Activated CD8-positive, alpha-beta T cell treated with anti-CD3 and anti-CD28 coated beads for 36 hours (primary cell): ENCODE measurements at places on chromosomes 1 and 21. TPM values are rescaled to one million over a fixed set of nuclear protein-coding genes. Genes with fewer than 3 reads are reported as not detected.

DNA sequence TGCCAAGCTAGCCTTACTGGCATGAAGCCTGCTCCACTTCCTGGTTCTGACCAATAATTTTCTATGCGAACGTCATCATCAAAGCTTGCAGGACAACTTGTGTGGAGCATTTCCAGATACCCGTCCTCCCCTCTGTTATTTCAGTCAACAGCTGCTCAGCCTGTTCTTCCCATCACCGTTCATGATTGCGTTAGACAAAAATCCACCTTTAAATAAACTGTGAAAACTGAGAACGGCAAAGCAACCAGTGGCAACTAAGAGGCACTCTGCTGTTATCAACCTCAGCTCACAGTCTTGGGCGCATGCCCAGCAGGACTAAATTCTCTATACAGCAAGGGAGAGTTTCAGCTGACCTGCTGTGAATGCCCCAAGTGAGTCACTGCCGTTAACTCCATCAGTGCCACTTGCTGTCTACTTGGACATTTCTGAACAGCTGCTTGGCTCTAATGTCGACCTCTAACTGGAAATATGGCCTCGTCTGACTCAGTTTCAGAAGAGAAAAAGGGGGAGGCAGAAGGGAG is 207.4 kb upstream of the RUNX1 start:
- DNase-seq: no peak
- no peak overlapping the region for H3K4me3 ChIP-seq
- H3K27ac ChIP-seq: no peak overlapping the region
- H3K27me3 ChIP-seq: peaks cover 5% of the 10 kb centered on the region
- peaks cover 9% of the 10 kb centered on the region for H3K4me1 ChIP-seq

The CNR2 gene
- total RNA-seq: 0.25 TPM

The ANGPTL1 gene
- total RNA-seq: not detected

GRCh38 chr1:197972406-197972805 is 55.2 kb downstream of the LHX9 start:
- H3K4me3 ChIP-seq: no peak overlapping the region
- no peak overlapping the region for H3K27ac ChIP-seq
- DNase-seq: no peak
- H3K4me1 ChIP-seq: peaks cover 7% of the 10 kb centered on the region

The FAM151A gene
- total RNA-seq: not detected

GRCh38 chr1:181014477-181015250 is 8.0 kb downstream of the STX6 start:
- H3K4me1 ChIP-seq: peaks cover 56% of the 10 kb centered on the region
- H3K4me3 ChIP-seq: no peak overlapping the region
- H3K27ac ChIP-seq: no peak overlapping the region
- H3K27me3 ChIP-seq: no peaks in the 10 kb centered on the region
- DNase-seq: peak; percentile 48

The LRRC41 gene
- 32.1 TPM for total RNA-seq

The C1orf146 gene
- total RNA-seq: not detected

The PRKAA2 gene
- total RNA-seq: not detected

DNA sequence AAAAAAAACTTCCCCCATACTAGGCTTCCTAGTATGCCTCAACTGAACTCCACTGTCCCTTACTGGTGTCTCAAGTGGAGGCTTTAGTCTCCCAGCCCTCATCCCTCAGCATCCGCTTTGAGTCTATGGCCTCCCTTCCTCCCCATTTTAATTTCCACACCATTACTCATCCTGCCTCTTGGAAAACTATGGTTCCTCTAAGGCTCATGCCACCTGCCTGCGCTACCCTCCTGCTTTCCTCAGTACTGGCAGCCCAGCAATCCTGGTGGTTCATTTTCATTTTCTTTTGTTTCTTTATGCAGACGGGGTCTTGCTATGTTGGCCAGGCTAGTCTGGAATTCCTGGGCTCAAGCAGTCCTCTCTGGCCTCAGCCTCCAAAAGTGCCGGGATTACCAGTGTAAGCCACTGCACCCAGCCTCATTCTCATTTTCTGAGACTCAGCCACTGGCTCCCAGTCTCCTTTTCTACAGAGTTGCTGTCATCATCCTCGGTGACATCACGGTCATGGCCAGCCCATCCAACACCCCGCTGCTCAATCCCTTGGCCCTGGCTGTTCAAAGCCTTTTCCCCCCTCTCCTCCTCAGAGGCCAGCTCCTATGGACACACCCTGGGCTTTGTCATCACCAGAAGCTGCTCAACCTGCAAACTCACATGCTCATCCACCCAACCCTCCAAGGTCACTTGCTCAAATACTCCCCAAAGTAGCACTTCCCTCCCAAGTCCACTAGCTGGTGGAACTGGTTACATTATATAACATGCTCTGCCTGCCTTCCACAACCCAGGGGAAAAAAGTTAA is 2.3 kb upstream of the PMVK start:
- H3K27ac ChIP-seq: peak overlapping the region; percentile 98
- no peak for DNase-seq
- H3K4me1 ChIP-seq: peaks cover 70% of the 10 kb centered on the region
- peaks cover 2% of the 10 kb centered on the region for H3K36me3 ChIP-seq
- no peaks in the 10 kb centered on the region for H3K27me3 ChIP-seq

GRCh38 chr1:181222972-181223505 is 134.5 kb downstream of the IER5 start:
- H3K4me3 ChIP-seq: no peak overlapping the region
- H3K36me3 ChIP-seq: no peaks in the 10 kb centered on the region
- no peaks in the 10 kb centered on the region for H3K27me3 ChIP-seq
- H3K27ac ChIP-seq: no peak overlapping the region

GRCh38 chr1:47508702-47509431 is 71.0 kb downstream of the FOXD2 start:
- peak; percentile 3 for DNase-seq
- H3K27me3 ChIP-seq: peaks cover 69% of the 10 kb centered on the region
- H3K4me1 ChIP-seq: peaks cover 11% of the 10 kb centered on the region
- H3K27ac ChIP-seq: no peak overlapping the region

The SPRR3 gene
- not detected for total RNA-seq

The LMOD1 gene
- not detected for total RNA-seq

GRCh38 chr1:161962091-161962887 is 61.4 kb downstream of the OLFML2B start:
- no peaks in the 10 kb centered on the region for H3K27me3 ChIP-seq
- peak overlapping the region; percentile 97 for H3K27ac ChIP-seq
- peaks cover 52% of the 10 kb centered on the region for H3K36me3 ChIP-seq
- peak overlapping the region; percentile 79 for H3K4me3 ChIP-seq

DNA sequence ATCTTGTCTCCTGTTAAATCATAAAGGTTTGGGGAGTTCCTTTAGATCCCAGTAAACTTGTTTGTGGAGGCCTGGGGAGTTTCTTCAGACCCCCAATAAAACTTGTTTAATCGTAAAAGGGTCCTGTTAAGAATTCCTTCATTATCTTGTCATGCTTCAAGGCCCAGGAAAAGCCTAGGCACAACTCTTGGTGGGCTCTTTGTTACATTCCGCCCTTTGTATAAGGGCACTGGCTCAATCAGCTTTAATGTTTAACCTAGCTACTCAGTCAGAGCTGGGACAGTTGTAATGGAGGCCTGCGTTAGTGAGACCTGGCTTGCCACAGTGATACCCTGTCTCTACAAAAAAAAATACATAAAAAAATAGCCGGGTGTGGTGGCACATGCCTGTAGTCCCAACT is 77.2 kb downstream of the MPZL1 start:
- H3K36me3 ChIP-seq: no peaks in the 10 kb centered on the region
- no peak for DNase-seq
- H3K4me3 ChIP-seq: no peak overlapping the region
- no peak overlapping the region for H3K27ac ChIP-seq
- no peaks in the 10 kb centered on the region for H3K27me3 ChIP-seq

DNA sequence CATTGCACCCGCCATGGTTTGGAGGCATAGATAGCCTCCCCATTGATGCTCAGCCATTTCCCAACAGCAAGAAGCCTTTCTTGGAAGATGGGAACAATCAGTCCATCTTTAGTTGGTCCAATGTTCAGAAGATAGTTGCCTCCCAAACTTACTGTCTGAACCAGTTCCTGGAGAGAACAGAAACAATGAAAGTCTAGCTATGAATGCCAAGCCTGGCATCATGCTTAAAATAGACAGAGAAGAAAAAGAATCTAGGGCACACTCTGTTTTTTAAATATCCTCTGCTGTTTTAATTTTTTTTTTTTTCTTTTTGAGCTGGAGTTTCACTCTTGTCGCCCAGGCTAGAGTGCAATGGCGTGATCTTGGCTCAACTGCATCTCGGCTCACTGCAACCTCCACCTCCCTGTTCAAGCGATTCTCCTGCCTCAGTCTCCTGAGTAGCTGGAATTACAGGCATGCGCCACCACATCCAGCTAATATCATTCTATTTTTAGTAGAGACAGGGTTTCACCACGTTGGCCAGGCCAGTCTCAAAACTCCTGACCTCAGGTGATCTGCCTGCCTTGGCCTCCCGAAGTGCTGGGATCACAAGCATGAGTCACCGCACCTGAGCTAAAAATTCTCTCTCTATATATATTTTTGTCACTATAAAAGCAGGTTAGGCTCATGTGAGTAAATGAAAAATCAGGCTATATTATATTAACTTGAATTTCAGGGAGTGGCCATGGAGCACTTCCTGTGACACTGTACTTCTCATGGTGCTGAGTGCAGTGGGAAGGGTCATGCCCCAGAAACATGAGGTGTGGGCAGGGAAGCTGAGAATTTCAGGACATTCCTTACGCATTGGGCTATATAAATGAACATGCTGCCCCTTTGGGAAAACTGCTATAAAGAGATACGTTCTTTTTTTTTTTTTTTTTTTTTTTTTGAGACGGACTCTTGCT is 19.1 kb downstream of the FUCA1 start:
- DNase-seq: no peak
- H3K36me3 ChIP-seq: peaks cover 31% of the 10 kb centered on the region
- no peaks in the 10 kb centered on the region for H3K4me1 ChIP-seq
- H3K4me3 ChIP-seq: no peak overlapping the region

DNA sequence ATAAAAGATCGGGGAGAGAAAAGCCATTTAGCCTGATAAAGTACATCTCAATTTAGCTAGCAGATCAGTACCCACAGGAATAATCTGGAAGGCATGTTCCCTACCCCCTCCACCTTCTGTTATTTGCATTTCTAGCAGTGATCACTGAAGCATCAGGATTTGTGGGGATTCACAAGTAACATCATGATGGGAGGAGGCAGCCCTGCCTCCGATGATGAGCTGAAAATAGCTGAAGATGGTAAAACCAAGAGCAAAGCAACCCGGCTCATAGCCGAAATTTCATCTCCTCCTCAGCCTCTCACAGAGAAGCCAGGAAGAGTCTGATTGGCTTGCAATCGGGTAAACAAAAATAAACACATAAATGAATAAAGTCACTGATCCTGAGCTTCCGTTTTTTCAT is 2.4 kb downstream of the CCSAP start:
- H3K27ac ChIP-seq: no peak overlapping the region
- H3K4me3 ChIP-seq: peak overlapping the region; percentile 80
- peaks cover 3% of the 10 kb centered on the region for H3K27me3 ChIP-seq
- H3K36me3 ChIP-seq: peaks cover 14% of the 10 kb centered on the region
- DNase-seq: no peak

- H3K4me1 ChIP-seq: peaks cover 16% of the 10 kb centered on the region
- H3K4me3 ChIP-seq: no peak overlapping the region
- no peak overlapping the region for H3K27ac ChIP-seq
- no peaks in the 10 kb centered on the region for H3K27me3 ChIP-seq
Observed at GRCh38 chr21:42262831-42263231, 43.9 kb downstream of the ABCG1 start.

DNA sequence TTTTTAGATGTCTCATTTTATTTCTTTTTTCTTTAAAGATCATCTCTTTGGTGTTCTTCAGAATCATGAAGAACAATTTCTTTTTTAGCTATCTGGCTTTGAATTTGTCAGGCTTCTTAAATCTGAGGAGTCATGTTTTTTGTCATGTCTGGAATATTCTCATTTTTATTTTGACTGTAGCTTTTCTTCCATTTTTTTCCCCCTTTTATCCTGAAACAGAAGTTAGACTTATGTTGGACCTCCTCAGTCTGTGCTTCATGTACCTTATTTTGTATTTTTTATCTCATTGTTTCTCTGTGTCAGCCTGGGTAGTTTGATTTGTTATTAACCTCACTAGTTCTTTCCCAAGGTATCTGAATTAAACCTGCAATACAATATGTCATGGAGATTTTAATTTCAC is 319.2 kb upstream of the ADGRL4 start:
- no peak overlapping the region for H3K27ac ChIP-seq
- H3K36me3 ChIP-seq: no peaks in the 10 kb centered on the region
- H3K4me3 ChIP-seq: no peak overlapping the region
- no peak for DNase-seq
